ENCODE measurements at places on chromosomes 12 and 14. TPM values are rescaled to one million over a fixed set of nuclear protein-coding genes. Genes with fewer than 3 reads are reported as not detected.

GRCh38 chr14:68589447-68590200 is 203.2 kb downstream of the ZFP36L1 start:
- DNase-seq, result no peak

GRCh38 chr12:87809916-87810315 is 219.3 kb downstream of the C12orf50 start:
- no peak for DNase-seq

DNA sequence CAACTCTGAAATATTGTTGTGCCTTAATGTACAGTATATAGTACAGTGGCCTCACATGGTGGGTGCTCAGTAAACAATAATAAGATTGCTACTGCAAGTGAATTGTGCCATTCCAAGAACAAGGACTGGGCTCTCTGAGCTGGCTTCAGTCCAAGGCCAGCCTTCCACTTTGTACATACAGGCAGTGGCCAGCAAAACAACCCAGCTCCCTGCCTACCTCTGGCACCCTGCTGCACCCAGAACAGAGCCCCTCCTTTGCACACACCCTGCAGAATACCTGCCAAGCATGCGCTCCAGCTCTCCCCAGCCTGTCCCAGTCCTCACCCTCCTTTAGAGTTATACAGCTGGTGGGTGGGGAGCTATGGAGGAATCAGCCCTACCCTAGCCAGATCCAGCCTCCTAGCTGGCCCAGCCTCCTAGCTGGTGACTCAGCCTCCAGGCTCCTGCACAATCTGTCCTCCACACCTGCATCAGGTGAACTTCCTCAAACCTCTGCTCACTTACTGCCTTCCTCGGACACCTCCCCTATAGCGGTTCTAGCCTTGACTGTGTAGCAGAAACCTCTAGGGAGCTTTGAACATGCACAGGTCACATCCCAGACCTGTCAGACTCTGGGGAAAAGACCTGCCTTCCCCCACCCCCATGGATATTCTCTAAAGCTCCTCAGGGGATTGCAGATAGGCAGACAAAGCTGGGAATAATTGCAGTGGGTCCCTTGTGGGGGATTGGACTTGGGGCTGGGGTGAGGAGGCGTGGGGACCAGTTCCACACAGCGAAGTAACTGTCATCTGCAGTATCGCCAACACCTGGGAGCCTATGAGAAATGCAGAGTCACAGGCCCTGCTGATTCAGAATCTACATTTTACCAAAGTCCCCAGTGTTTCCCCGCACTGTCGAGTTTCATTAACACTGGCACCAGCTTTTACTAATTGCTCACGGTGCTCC is 17.9 kb downstream of the ZDHHC22 start:
- peak; percentile 94 for DNase-seq

DNA sequence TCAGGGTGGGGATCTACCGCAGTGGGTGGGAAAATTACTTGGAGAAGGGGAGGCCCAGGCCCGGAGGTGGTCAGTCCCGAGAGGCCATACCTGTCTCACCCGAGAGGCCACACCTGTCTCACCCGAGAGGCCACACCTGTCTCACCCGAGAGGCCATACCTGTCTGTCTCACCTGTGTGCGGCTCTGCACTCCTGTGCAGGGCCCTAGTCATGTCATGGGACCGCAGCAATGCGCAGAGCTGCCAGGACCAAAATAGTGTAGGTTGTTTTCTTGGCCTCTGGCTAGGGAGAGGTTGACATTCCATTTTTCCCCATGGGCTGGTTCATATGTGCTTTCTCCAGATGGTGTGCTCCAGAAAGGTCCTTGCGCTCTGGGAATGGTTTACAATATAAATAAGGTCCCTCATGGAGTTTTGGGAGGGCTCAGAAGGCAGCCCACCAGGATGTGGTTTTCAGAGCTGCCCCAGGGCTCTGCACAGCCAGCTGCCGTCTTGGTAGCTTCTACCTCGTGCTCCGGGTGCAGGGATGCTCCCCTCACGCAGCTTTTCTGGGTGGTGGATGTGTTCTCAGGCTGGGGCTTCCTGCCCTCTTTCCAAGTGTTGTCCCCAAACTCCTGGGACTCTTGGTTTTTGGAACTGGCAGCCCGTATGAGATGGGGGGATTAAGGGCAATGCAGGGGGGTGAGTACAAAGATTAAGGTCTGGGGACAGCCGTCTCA is 58.2 kb downstream of the CACNA1C start:
- no peak for DNase-seq

DNA sequence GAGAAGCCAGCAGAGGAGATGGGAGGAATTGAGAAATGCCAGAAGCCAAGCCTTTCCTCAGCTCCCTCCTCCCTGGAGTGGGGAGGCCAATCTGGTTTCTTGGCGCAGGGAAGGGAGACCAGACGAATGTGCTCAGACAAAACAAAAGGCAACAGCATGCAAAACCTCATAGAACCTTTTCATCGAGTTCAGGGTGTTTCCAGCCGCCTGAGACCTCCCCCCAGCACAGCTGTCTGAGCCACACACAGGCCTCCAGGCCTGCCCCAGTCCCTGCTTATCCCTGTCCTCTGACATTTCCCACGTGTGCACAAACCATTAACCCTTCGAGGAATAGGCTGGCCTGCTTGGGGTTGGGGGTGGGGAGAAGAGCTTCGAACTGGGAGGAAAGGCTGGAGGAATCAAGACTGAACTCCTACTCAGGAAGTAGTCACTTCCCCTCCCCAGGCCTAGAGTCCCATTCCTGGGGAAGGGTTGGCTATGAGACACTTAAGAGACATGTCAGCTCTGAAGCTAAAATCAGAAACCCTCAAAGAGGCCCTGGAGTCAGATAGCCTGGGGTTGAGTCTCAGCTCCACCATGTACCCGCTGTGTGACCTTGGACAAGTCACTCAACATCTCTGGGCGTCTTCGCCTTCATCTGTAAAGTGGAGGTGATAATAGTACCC is 10.7 kb downstream of the TBX3 start:
- DNase-seq, result peak; percentile 82

DNA sequence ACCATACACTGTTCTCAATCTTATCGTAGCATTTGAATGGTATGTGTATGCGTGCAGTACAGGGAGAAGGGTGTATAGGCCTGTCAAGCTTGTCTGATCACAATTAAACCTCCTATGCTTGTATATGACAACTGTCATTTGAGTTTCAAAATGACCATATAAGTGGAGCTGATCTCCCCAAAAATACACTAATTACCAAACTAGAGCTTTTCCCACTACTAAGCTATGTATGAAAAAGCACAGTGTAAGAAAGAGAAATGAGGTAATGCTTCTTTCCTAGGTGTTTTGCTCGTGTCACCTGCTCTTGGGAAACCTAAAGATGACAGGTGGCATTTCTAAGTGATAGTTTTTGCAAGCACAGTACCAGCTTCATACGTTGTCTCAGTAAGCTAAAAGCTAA is 1.1 kb upstream of the STK38L start:
- DNase-seq, result no peak

GRCh38 chr14:49703965-49704364 is 11.0 kb downstream of the KLHDC1 start:
- DNase-seq, result no peak

- no peak for DNase-seq
These were observed 29.1 kb upstream of the NXPH4 start for GRCh38 chr12:57187222-57188089.

DNA sequence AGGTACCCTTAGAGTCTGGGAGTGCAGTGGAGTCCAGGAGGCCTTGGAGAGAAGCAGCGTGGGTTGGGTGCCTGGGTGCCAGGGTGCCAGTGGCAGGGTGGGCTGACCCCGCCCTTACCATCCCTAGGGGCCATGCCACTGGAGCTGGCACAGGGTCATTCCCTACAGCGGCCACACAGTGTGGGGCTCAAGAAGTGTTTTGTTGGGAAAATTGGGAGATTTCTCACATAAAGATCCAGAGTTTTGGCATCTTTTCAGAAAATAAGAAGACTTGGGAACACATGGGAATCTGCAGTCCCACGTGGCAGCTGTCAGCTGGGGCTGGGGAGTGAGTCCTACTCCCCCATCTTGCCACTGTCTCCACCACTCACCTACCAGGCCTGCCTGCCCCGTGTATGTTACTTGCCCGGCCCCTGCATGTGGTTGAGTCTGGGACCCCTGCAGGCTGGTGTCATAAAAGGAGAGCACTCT is 4.2 kb downstream of the VASH1 start:
- no peak for DNase-seq

GRCh38 chr14:56115976-56116893 is 2.0 kb upstream of the PELI2 start:
- no peak for DNase-seq

DNA sequence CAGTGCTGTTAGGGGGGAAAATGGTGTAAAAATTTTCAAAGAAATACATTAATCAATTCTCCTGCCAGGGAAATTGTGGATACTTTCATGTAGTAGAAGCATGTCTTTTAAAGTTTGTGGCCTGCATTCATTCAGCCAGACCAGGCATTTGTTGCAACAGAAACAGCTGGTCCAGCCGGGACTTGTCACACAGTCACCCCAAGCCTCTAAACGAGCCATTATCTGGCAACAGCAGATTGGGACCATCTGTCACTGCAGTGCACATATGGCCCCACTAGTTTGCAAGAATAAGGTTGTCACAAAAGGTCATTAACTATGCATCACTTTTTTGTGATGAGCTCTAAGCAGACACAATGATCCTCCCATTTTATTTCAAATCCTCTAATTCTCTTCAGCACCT is 193.9 kb downstream of the PHLDA1 start:
- DNase-seq, result no peak

DNA sequence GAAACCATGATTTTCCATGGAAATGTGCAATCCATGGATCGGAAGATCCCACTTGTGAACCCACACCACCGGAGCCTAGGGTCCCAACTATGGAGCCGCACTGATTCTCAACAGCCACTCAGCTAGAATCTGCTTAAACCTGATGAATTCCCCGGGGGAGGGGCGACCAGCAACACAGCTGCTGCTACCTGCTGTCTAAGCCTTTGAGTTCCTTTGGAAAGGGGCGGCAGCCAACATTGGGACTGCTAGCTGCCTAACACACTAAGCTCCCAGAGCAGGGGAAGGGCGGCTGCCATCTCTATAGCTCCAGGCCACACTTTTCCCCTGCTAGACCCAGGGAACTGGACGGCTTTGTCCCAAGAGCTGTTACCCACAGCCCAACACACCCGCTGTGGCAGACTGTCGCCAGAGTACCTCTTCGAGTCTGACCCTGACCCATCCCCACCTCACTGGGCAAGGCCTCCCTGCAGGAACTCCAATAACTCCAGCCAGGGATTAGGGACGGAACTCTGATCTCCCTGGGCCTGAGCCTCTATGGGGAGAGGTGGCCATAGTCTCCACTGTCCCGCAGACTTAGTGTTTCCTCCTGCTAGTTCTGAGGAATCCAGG is 205.8 kb upstream of the SLC16A7 start:
- no peak for DNase-seq

- DNase-seq, result no peak
These were observed 33.6 kb downstream of the CMKLR1 start for GRCh38 chr12:108305520-108305919.

DNA sequence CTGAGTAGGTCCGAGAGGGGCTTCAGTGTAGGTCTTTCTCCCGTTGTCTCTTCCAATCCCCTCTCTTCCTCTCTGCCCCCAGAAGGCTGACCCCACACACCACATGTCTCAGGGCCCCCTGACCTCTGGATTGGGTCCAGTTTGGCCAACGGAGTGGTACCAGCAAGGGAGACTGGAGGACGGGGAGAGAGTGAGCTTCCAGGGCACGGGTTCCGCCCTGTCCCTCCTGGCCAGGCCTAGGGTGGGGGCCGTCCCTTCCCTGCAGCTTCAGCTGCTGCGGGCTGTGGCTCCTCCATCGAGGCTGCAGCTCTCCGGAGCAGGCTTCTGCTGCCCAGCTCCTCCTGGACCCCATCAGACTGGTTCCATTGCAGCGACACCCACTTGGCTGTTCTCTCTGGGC is 17.4 kb downstream of the FZD10 start:
- DNase-seq, result no peak

DNA sequence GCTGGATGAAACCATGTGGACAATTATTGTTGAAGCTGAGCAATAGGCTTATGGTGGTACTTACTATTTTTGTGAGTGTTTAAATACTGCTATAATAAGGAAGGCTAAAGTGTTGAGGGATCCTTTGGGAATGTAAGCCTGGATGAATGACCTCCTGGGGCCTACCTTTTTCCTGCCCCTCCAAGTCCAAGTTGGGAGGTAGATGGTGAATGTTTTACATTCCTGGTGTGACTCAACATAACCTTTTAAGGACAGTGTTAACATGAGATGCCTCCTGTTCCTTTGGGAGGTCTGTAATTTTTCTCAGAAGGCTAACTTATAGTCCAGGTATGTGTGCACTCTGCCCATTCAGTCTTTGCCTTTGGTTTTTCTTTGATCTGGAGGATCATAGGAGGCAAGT is 315.9 kb downstream of the NRXN3 start:
- no peak for DNase-seq

- peak; percentile 55 for DNase-seq
These were observed 8.5 kb downstream of the KLHL33 start for GRCh38 chr14:20427231-20428009.

- no peak for DNase-seq
These were observed 60.8 kb upstream of the TSPAN8 start for GRCh38 chr12:71218616-71219015.

DNA sequence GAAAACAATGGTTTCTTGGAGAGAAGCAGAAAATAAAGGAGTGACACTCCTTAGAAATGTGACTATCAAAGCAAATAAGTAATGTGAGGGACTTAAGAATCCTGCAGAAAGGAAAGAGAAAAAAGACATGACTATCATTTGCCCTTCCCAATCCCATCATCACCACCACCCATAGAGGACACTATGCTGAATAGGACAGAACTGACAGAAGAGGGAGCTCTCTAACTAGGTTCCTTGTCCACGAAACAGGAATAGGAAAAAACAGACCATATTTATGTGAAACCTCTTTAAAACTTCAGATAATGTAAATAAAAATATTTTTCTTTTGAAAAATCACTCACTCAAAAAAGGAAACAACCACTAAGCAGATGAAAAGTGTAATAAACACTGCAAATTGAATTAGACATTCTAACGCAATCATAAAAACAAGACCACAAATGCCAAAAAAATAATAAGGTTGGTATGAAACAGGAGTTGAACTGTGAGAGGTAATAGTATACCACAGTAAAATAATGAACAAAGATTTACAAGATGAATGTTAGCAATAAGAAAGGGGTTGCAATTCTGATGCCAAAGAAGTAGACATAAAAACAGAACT is 24.1 kb downstream of the KLRD1 start:
- DNase-seq, result no peak

The RTL1 gene
- total RNA-seq, result not detected

The TMEM63C gene
- total RNA-seq, result 0.65 TPM

The DPPA3 gene
- not detected for total RNA-seq

The PIWIL1 gene
- total RNA-seq, result 0.04 TPM

The CACNA2D4 gene
- total RNA-seq, result 0.10 TPM

The TSPAN19 gene
- not detected for total RNA-seq

All from foreskin keratinocyte (primary cell).